ENCODE measurements at places on chromosomes 5 and 9.

DNA sequence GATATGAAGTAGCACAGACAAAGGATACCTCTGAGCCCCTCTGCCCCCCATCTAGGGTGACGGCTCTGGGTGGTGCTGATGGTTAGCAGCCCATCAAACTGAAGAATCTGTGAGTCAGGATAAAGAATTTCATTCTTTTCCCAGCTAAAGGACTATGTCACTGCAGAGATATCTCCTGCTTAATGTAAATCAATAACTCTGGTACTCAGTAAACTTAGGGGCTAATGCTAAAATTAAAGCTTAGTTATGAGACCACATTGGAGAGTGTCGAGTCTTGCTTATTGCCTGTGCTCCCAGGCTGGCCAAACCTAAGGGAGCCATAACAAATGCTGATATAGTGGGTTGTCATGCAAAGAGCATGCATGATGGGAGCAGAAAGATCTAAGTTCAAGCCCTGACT, 25.6 kb upstream of the ACTBL2 start:
- ATAC-seq, result no peak

DNA sequence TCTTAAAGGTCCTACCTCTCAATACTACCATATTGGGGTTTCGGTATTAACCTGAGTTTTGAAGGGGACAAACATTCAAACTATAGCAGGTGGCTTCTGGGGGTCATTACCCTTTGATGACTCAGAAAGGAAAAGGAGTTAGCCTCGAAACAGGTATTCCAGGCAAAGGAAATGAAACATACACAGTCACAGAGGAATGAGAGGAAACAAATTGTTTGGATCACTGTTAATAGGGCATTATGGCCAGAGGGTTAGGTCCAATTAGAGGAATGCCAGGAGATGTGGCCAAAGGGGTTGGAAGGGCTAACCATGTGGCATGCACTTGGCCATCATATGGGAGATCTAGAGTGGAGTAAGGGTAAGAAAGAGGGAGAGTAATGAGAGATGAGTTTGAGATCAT, 23.9 kb upstream of the NIM1K start:
- no peak for ATAC-seq

GRCh38 chr5:143204474-143205246, 198.8 kb downstream of the NR3C1 start:
- no peak for ATAC-seq

GRCh38 chr5:166581826-166582225, 1709.6 kb upstream of the WWC1 start:
- ATAC-seq, result no peak

DNA sequence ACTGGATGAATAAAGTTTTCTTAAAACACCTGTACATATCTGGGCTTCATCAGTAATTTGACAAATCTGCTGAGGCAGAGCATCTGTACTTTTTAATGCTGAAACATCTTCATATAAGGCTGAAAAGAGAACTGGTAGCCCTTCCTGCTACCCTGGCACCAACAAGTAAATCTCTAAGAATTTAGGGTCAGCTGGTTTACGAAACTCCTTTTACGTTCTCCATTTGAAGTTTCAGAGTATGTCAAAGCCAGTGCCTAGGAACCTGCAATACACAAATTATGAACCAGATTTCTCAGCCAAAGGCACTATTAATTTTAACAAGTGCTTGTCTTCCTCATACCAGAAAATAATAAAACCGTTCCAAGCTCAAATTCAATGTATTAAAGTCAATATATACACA, 3.8 kb downstream of the ZFAND5 start:
- ATAC-seq, result no peak

DNA sequence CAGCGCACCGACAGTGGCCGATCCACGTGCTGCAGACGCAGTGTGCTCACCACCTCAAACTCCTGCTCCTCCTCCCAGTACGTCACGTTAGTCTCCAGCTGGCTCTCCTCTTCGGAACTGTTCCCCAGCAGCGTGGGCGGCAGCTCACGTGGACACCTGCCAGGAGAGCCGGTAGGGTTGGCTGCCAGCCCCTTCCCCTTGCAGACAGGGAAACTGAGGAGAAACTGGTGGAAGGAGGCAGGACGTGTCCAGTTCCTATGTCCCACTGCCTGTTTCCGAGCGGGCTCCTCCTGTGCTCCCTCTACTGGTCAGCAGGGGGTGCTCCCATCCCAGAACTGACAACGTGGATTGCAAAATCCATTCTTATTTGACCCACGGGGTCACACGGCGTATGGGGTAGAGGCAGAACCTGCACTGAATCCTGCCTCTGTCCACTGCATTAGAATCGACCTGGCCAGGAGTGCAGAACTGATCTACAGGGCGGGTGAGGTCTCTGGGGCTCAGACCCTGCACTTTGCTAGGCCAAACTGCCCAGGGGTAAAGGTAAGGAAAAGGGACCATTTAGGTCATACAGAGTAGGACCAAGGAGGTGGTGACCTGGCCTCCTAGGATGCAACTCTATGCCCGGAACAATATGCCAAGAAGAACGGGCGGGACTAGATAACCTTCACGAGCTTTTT, 25.7 kb downstream of the PDGFRB start:
- peak; percentile 80 for ATAC-seq

- ATAC-seq, result no peak
Observed at GRCh38 chr9:10059044-10059443, 553.8 kb downstream of the PTPRD start.

DNA sequence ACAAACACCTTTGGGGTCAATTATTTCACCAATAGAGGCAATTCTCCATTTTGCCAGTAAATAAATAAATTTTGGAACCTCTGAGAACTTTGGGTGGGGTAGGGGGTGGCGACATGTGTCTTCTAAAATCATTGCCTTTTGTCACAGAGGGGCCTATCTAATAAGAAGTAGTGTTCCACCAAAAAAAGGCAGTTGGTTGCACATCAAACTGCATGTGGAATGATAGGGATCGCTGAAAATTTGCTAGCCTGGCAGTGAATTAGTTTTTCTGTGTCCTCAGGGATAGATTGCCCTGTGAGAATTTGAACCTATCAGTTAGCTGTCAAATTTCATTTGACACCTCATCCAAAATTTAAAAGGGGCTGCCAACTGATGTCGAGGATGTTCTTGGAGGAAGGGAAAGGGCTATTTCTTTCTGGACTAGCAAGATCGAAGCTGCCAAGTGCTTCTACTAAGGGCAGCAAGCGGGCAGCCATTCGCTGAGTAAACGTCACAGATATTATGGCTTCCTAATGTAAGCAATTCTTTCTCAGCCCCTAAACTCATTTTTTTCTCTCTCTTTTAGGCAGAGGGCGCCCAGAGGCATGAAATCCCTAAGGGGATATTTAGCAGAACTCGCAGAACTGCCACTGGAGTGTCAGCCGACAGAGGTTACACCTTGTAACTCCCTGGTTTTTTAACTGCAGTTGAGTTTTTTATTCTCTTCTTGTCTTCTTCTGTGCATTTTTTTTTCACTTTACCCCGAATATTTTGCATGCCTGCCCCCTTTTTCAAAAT, 2208.1 kb upstream of the WWC1 start:
- ATAC-seq, result no peak

- ATAC-seq, result no peak
Observed at GRCh38 chr9:131645078-131645776, 94.6 kb downstream of the RAPGEF1 start.

Measured in gastroesophageal sphincter (tissue), 4 donors.